ENCODE measurements at places on chromosomes 16 and 17. TPM values are rescaled to one million over a fixed set of nuclear protein-coding genes. Genes with fewer than 3 reads are reported as not detected.

DNA sequence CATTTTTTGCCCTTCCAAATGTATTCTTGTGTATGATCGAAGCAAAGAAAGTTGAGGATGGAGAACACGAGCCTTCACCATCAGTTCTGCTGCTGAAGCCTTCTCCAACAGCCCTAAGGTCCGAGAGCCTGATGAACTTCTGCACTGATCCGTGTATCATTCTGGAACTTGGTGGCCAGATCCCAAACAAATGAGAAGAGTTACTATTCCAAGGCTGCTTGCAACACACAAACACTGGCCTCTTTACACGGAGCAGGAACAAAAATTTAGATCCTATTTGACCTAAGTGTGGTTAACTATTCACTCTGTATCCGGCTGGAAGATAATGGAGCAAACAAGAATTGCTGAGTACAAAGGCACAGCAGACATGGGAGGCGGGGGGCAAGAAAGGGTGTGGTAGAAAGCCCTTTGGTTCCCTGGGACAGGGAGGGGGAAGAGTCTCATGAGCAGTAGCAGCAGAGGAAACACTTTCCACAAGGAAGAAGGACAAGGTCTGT, 282.9 kb downstream of the SOX9 start:
- DNase-seq, result no peak

DNA sequence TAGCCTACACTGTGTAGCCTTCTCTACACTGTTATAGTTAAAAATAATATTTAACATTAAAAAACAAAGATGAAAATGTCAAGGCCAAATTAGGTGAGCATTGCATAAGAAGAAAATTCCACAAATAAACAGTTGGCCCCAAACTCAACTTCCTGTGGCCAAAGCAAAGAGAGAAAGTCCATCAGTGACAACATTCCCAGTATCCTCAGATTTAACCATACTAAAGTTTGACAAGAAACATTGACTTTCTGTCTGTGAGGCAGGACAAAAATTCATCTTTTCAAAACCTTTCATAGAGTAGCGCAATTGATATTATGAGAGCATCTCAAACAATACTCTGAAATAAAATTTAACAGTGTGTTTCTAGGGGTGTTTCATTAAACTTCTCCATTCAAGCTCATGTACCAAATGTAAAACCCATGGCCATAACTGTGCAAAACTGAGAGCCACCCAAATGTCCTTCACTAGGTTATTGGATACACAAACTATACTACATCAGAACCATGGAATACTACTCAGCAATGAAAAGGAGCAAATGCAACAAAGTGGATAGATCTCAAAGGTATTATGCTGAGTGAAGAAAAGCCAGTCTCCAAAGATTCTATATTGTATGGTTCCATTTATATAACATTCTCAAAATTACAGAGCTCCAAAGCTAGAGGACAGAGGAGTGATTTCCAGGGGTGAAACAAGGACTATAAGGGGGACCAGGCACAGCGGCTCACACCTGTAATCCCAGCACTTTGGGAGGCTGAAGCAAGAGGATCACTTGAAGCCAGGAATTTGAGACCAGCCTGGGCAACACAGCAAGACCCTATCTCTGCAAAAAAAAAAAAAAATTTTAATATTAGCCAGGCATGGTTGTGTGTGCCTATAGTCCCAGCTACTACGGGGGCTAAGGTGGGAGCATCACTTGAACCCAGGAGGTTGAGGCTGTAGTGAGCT, 38.7 kb downstream of the TMEM114 start:
- no peak for DNase-seq

DNA sequence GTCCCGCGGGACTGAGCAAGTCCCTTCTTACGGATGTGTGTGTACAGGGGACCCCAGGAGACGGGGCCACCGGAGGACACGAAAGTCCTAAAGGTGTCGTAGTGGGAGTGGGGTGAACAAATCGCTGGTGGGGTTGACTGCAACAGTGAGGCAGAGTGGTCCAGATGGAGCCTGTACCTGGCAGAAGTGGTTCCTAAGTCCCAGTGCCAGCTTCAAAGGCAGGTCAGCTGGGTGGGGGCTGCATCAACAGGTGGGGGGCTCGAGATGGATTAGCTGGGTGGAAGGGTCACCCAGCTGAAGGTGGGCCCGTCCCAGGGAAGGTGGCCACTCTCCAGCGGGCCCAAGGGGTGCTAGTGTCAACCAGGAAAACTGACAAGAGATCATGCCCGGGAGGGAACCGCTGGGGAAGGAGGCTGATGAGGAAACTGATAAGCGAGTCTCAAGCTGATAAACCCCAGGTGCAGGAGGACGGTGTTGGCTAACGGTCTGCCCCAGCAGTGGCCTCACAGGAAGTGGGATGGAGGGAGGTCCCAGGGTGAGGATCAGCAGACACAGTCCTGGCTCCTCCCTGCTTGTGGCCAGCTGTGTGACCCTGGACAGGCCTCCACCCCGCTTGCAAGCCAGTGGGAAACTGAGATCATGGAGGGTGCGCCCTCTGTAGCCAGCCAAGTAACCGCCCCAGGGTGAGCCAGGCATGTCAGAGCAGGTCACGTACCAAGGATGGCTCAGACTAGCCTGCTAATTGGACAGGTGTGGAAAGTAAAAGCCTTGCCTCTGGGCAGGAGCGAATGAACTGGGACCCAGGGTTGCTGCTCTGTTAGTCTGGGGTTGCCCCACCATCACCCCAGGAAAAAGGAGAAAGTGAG, 1.0 kb downstream of the ORAI3 start:
- peak; percentile 95 for DNase-seq

DNA sequence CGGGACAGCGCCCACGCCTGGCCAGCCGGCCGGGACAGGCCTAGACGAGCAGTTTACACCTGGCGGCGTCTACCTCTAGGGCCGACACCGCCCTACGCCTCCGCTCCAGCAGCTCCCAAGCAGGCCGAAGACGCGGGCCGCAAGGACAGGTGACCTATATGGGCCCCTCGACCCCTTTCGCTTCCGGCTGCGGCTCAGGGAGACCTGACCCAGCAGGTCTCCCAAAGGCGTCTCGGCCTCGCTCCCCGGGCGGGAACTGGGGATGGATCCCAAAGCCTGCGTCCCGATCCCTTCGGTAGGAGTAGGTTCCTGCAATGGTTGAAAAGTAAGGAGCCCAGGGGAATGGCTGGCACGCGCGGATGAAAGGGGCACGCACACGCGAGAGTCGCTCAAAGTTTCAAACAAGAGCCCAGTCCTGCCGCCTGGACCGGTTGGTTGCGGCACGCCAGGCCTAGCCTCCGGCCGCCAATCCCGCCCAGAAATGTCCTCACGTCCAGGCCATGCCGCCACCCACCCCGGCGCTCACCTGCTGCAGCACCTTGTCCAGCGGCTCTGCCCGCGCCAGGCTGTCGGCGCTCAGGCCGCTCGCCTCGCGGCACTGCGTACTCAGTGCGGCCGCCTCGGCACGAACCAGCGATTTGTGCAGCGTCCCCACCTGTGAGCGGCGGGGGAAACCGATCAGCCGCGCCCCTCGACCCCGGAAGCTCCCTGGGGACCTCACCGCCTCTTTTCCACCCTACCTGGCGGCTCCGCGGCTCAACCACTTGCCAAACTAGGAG, 630 bp downstream of the ESRP2 start:
- no peak for DNase-seq

DNA sequence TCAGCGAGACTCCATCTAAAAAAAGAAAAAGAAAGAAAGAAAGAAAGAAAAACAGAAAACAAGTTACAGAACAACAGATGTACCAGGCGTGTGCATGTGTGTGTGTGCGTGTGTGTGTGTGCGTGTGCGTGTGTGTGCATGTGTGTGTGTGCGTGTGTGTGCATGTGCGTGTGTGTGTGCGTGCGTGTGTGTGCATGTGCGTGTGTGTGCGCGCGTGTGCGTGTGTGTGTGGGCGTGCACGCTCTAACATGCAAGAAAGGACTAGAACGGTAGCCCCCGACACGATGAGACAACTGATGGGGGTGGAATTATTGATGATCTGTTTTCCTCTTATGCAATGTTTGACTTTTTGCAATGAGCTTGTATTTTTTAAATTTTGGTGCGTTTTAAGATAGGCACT, 1.6 kb downstream of the ALDH3A1 start:
- no peak for DNase-seq

DNA sequence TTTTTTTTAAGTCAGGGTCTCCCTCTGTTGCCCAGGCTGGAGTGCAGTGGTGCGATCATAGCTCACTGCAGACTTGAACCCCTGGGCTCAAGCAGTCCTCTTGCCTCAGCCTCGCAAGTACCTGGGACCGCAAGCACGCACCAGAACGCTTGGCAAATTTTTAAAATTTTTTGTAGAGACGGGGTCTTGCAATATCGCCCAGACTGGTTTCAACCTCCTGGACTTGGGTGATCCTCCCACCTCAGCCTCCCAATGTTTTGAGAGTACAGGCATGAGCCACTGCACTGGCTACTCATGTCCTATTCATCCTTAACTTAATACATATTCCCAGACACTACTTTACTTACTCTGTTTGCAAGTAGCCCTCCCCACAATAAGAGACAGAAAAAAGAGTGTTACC, 16.3 kb upstream of the RBL2 start:
- DNase-seq, result no peak

GRCh38 chr17:76643553-76644148, at the start of gene ST6GALNAC1:
TSS of gene ST6GALNAC1 (minus strand) at chr17:76643757. CDS start at chr17:76643638, 119 bp downstream.
- no peak for DNase-seq

- DNase-seq, result peak; percentile 8
These were observed 126.5 kb downstream of the WWOX start for GRCh38 chr16:78225919-78226318.

DNA sequence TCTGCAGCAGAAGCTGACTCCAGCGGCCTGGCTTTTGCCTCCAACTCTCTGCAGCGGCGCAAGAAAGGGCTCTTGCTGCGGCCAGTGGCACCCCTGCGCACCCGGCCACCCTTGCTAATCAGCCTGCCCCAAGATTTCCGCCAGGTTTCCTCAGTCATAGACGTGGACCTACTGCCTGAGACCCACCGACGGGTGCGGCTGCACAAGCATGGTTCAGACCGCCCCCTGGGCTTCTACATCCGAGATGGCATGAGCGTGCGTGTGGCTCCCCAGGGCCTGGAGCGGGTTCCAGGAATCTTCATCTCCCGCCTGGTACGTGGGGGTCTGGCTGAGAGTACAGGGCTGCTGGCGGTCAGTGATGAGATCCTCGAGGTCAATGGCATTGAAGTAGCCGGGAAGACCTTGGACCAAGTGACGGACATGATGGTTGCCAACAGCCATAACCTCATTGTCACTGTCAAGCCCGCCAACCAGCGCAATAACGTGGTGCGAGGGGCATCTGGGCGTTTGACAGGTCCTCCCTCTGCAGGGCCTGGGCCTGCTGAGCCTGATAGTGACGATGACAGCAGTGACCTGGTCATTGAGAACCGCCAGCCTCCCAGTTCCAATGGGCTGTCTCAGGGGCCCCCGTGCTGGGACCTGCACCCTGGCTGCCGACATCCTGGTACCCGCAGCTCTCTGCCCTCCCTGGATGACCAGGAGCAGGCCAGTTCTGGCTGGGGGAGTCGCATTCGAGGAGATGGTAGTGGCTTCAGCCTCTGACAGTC, 1.3 kb downstream of the PARD6A start:
- no peak for DNase-seq

DNA sequence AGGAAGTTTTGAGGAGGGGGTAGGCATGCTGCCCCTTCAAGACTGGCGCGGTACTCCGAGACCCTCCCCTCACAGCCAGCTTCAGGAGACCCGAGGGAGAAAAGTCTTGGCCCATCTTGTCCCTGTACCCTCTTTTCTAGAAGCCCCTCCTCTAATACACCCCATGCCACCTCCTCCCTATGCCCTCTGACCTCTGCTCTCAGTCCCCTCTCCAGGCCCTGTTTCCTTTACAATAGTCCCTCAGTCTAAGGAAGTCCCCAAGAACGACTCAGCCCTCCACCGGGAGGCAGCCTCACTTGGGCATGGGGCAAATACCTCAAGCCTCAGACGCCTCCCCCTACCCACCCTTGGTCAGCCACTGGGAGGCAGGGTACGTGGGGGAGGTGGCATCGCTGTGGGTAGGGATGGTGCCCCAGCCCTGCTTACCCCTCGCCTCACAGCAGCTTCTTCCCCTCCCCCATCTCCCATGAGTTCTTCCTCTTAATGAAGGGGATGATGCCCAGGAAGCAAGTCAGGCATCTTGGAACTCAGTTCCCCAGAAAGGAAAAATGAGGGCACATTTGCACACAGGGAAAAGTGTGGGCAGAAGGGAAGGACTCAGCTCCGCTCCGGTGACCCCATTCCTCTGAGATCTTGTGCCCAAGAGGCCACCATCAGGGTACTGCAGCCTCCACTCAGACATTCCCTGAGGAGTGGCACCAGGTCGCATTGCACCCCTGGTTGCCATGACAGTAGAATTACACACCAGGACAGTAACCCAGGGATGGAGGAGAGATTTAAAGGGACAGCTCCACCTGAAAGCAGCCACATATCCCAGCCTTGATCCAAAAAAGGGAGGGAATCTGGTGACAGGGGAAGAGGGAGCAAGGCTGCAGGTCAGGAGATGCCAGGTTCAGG, 6.2 kb downstream of the MPP2 start:
- no peak for DNase-seq

GRCh38 chr17:32276171-32276601, 10.6 kb downstream of the RHBDL3 start:
- no peak for DNase-seq

DNA sequence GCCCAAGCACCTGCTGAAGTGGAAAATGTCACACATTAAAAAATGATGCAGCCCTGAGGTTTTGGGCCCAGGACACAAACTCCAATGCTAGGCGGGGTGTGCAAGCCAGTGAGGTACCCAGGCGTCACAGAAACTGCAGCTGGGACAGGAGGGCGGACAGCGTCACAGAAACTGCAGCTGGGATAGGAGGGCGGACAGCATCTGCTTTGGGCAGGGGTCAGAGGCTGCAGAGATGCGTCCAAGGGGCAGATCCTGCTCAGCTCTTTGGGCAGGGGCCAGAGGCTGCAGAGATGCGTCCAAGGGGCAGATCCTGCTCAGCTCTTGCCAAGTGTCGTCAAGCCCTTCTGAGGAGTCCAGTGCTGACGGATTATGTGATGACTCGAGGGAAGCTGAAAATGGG, 43.9 kb upstream of the RCVRN start:
- no peak for DNase-seq

DNA sequence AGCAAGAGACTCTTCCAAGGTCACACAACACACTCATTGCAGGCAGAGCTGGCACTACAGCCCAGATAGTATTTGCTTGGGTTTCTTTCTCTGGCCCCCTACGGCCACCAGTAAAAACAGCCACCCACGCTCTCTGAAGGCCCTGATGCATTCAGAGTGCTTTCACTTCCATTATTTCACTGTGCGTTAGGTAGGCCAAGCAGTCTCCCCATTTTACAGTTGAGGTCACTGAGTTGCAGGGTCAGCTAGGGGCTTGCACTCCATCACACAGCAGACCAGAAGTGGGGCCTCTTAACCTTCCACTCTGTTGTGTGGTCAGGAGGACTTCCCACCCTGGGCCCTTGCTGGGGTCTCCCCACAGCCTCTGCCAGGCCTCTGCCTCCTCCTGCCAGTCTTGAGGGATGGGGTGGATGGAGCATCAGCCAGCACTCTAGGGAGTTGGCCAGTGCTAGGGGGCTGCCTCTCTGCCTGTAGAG, 2.5 kb downstream of the TBX21 start:
- no peak for DNase-seq

SOCS7 gene
- total RNA-seq, result 12.1 TPM

TXNDC11 gene
- total RNA-seq, result 47.2 TPM

GPR142 gene
- 0.39 TPM for total RNA-seq

BCL6B gene
- 2.5 TPM for total RNA-seq

PLXDC1 gene
- 17.0 TPM for total RNA-seq

Measured in esophagus muscularis mucosa (tissue), 4 donors.